D721Med (cell line): ENCODE measurements at places on chromosomes 7 and 10.

DNA sequence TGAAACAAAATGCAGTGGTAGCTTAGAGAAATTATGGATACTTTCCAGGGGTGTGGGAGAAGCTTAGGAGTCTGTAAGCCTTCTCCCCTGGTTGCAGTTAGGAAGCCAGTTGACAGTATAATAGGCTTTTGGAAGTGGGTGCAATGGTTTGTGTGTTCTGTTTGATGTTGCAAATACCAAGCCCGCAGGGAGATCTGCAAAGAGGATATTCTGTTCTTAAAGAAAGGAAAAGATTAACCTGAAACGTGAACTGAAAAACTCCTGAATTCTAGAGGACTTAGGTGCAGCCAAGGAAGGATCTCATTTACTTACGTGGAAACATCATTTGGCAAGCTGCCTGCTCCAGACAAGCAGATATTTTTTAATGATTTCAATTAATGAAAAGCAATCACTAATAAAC lies 496.6 kb downstream of the AUTS2 start:
- DNase-seq, result no peak

GRCh38 chr7:87216701-87217508 lies 2.6 kb downstream of the TMEM243 start:
- DNase-seq, result no peak

DNA sequence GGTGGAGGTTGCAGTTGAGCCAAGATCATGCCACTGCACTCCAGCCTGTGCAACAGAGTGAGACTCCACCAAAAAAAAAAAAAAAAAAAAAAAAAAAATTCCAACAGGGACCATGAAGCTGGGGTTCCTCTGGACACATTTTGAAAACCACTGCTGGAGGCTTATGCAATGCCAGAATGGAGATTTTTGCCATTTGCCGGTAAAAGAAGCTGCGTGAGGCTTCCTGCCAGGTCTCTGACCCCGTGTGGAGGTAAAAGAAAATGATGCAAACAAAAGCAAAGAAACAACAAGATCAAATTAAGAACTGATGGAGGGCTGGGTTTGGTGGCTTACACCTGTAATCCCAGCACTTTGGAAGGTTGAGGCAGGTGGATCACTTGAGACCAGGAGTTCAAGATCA lies 30.5 kb upstream of the PDZD8 start:
- no peak for DNase-seq

- no peak for DNase-seq
Measured at GRCh38 chr10:131215776-131216175, 95.7 kb downstream of the TCERG1L start.
